Forelimb muscle (tissue), 1 donor: ENCODE measurements at places on chromosomes 16 and 17.

- DNase-seq, result no peak
Observed at GRCh38 chr16:66926961-66927436, 1.7 kb upstream of the RRAD start.

GRCh38 chr16:69371564-69371963 lies 14.2 kb downstream of the TERF2 start:
- no peak for DNase-seq

DNA sequence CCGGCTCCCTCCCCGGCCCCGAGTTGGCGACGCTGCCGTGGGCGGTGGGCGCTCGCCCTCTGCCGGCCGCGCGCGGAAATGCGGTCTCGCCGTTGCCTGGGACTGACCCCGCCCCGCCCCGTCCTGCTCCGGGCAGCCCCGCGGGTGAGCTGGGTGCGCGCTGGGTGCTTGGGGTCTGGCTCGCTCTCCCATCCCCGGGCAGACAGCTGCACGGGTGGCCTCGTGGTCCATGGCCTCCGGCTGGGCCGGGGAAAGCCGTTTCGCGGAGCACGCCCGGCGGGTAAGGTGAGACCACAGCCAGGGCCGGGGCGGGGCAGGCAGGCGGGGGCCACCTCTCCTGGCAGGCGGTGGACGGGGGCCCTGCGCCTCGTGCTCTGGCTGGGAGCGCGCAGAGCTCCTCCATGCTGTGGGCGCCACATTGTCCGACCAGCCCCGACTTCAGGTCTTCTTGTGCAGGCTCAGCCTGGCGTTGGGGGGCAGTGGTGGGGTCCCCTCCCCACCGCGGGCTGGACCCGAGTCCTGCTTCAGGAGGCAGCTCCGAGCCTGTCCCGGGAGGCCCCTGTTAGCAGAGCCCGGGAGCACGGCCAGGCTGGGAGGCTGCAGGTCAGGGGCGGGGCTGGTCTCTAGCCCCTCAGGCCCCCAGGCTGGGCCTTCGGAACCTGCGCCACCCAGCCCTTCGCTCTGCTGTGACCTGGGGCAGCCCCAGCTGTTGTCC lies 7.0 kb upstream of the C1QTNF8 start:
- DNase-seq, result no peak

DNA sequence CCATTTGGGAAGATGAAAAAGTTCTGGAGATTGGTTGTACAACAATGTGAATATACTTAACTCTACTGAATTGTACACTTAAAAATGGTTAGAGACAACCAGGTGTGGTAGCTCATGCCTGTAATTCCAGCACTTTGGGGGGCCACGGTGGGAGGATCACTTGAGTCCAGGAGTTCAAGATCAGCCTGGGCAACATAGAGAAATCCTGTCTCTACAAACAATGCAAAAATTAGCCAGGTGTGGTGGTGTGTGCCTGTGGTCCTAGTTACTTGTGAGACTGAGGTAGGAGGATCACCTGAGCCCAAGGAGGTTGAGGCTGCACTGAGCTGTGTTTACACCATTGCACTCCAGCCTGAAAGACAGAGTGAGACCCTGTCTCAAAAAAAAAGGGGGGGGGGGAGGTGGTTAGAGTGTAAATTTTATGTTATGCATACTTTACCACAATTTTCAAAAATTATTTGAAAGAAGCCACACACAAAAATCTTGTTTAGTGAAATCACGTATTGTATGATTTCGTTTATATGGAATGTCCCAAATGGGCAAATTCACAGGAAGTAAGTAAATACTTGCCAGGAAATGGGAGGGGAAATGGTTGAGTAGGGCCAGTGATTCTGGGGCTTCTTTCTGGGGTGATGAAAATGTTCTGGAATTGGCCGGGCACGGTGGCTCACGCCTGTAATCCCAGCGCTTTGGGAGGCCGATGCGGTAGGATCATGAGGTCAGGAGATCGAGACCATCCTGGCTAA lies 37.1 kb upstream of the AMZ2 start:
- no peak for DNase-seq

DNA sequence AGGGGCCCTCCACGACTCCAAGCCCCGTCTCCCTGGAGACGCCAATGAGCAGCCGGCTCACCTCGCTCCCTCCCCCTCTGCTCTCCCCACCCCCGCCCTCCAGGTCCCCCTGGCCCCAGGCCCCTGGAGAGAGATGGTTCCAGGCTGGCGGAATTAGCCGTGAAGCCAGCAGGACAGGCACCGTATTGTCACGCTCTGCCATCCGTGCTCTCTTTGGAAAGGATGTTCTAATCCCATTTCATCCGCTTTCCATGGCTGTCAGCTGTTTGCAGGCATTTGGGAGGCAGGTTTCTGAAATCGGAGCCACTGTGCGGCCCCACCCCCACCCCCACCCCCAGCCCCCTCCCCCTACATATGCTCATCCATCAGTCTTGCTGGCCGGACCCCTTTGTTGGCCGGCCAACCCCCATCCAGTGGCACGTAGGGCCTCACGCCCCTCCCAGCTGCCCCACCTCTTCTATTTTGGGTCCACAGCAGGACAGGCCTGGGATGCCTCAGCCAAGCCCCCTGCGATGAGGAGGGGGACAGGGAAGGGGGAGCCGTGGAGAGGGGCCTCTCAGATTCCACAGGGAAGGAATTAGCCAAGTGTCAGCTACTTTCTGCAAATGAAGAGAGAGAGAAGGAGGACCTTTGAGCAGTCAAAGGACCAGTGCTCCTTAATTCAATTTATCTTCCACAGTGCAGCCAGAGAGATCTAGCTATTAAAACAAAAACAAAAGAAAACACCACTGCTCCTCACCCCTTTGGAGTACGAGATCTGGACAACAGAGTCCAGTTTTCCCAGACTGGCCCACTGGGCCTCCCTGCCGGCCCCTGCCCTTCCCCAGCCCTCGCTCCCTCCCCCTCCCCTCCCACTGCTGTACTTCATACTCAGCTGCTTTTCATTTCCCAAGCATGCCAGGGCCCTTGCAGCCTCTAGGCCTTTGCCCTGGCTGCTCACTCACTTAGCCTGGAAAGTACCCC lies 30.7 kb downstream of the SDK2 start:
- DNase-seq, result no peak

DNA sequence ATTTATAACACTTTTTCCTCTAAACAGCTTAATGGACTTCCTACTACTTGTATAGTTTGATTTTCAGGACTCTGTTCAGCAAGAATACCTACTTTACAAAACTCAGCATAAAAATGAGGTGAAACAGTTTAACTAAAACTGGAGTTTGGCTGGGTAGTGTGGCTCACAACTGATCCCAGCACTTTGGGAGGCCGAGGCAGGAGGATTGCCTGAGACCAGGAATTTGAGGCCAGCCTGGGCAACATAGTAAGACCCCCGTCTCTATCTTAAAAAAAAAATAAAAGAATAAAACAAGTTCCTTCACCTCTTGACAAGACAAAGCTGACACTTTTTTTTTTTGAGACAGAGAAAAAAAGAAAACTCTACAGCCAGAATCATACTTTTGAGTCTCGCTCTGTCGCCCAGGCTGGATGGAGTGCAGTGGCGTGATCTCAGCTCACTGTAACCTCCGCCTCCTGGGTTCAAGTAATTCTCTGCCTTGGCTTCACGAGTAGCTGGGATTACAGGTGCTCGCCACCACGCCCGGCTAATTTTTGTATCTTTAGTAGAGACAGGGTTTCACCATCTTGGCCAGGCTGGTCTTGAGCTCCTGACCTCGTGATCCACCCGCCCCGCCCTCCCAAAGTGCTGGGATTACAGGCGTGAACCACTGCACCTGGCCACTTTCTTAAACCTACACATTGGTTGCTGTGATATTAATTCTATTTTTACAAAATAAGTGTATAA lies 2.6 kb downstream of the PDF start:
- DNase-seq, result no peak

GRCh38 chr17:81371910-81372760 lies 23.1 kb upstream of the BAHCC1 start:
- no peak for DNase-seq

- no peak for DNase-seq
Observed at GRCh38 chr17:67836205-67836987, 11.1 kb downstream of the BPTF start.

DNA sequence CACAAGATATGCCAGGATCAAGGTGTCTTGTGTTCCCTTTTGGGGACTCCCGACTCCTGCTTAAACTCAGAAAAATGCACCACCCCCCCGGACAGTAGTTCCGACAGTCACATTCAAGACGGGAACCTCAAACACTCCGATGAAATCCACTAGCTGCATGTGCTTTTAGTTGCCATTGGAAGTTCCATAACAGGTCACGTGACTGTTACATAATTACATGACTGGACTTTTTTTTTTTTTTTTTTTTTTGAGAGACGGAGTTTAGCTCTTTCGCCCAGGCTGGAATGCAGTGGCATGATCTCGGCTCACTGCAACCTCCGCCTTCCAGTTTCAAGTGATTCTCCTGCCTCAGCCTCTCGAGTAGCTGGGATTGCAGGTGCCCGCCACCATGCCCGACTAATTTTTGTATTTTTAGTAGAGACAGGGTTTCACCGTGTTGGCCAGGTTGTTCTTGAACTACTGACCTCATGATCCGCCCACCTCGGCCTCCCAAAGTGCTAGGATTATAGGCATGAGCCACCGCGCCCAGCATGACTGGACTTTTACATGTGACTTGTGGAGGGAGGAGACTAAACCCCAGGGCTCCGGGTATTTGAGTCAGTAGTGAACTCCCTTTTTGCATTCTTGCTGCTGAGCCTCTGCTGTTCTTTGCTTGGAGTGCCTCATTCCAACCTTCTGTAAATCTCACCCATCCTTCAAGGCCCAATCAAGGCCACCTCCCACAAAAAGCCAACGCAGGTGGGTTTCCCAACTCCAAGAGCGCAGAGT lies 1.6 kb downstream of the SIRT7 start:
- DNase-seq, result no peak

GRCh38 chr17:50938821-50939541 lies 72.8 kb upstream of the TOB1 start:
- DNase-seq, result no peak

GRCh38 chr17:39665642-39666224 lies 584 bp downstream of the TCAP start:
- no peak for DNase-seq

- DNase-seq, result no peak
Observed at GRCh38 chr16:85948138-85948509, 49.2 kb downstream of the IRF8 start.

DNA sequence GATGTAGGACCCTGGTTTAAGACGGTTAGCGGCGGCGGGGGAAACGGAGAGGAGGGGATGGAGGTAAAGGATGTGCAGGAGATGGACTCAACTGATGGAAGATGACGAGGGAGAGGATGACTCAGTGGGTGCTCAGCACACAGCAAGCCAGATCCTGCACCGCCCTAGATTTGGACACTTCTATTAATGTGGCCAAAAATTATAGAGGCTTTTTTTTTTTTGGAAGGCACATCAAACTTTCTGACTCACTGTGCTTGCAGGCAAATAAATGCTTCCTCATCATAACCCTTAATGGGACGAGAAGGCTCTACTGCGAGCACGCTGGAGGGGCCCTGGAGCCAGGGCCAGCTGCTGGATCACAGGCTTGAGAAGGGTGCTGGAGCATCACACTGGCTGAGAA lies 36.0 kb downstream of the RTN4RL1 start:
- no peak for DNase-seq

- DNase-seq, result peak; percentile 60
Observed at GRCh38 chr17:80942423-80943345, 49.0 kb upstream of the CHMP6 start.

- no peak for DNase-seq
Observed at GRCh38 chr17:79950751-79951150, 84.9 kb downstream of the TBC1D16 start.

DNA sequence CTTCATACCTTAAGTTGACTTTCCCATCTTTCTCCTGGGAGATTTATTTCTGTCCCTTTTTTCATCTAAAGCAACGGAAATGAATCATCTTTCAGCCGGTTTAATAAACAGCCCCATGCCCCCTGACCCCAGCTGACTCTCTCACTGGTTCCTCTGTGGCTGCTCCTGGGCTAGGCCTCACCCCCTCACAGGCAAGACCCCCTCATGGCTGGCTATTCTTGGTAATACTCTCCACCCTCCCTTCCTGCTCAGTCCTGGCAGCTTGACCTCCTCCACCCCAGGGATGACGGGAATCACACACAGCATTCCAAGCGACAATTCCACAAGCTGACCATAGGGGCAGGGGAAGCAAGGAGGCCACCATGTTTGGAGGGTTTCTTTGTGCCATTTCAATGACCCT lies 1.5 kb upstream of the ADAP2 start:
- no peak for DNase-seq

- no peak for DNase-seq
Observed at GRCh38 chr17:79628861-79629547, 18.2 kb upstream of the RBFOX3 start.

- no peak for DNase-seq
Observed at GRCh38 chr17:40484973-40485530, 16.4 kb downstream of the TNS4 start.

DNA sequence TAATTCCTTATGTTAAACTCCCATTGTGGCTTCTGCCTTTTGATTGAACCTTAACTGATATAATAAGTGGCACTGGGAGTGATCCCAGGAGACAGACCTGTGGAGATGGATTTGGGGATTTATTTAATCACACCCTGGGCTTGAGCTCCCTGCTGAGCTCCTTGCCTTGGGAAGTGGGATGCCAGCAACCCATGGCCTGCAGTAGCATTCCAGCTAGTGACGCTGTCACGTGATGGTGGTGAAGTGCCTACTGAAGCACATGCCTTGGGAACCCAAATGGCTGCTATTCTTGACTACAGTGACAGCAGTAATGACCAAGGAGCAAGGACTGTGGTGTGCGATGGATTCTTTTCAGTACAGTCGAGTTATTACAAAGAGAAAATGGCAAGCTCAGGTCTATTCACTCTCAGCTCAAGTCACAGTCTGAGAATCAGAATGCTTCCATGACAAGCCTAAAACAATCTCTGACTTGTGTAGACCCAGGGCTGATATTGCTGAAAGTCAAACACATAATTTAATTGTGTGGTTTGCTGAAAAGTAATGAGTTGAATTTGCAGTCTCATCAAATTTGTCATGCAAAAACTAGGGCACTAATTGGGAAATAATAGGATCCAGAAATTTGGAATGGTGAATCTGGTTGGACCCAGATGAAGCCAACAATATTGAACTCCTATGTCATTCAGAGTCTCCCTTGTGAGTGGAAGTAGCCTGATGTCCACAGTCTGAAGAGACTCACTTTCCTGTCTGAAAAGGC lies 47.1 kb downstream of the BCL7C start:
- no peak for DNase-seq

DNA sequence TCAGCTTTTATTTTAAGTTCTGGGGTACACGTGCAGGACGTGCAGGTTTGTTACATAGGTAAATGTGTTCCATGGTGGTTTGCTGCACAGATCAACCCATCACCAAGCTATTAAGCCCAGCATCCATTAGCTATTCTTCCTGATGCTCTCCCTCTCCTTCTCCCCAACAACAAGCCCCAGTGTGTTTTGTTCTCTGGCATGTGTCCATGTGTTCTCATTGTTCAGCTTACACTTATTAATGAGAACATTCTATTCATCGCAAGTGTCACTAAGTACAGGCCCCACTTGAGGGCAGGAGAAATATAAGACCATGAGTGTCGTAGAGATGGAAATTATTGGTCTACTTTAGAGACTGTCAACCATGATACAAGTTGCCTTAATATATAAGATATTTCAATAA lies 615.1 kb downstream of the CDH8 start:
- no peak for DNase-seq

DNA sequence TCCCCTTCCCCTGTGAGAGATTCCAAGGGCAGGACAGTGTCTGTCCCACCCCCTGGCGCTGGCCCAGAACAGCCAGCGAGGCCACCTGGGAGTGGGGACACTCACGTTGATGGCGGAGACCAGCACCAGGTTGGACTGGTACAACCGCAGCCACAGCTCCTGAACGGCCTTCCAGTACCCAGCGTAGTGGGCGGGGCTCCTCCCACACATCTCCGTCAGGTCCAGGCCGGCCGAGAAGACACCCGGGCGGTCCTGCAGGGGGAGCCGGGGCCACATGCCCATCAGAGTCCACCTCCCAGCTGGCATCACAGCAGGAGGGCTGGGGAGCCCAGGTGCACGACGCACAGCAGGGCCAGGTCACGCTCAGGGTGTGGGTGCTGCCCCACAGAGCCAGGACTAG lies 7.1 kb downstream of the ECI1 start:
- no peak for DNase-seq
